ENCODE measurements at places on chromosomes 6 and 20.

DNA sequence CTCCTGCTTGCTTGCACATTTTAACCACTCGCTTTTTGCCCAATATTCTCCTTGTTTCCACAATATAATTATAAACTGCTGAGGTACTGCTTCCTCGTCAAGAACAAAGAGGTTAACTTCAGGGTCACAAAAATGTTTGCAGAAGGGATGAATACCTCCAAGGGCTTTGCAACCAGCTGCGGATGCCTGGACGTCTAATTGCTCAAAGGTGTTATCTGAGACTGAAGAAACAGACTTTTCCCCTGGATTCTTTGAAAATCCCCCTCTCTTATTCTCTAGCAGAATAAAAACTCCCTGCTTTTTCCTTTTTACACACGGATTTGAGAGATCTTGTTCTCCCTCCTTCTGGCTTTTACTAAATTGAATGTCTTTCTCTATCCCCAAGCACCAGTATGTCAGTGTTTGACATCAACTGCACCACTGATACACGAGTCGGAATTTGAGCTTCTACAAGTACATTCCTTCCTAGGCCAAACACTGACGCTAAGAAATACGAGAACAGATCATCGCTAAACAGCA lies 336 bp upstream of the SMPDL3A start:
- peak; percentile 99 for DNase-seq

- no peak for DNase-seq
Observed at GRCh38 chr6:20623761-20624160, 89.5 kb downstream of the CDKAL1 start.

DNA sequence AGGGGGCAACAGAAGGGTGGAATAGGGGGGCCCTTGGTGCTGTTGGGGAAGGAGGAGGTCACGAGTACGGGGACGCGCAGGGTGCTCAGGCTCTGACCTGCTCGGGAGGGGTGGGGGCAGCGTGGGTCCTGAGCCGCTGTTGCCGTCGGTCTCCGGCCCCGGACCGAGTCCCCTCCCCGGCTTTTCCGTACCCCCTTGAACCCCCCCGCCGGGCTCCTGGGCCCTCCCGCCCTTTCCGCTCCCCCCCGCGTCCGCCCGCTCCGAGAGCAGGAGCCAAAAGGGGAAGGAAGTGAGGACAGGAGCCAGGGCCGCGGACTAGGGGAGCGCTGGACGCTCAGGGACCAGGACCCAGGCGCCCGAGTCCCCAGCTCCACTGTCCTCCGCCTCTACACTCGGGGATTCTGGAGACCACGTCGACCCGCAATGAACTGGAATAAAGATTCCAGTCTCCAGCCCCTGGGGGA lies at the start of gene RGL2:
Gene RGL2, minus strand, starts transcription at position 170 of the 464 bp plus-strand sequence. CDS start 332 bp downstream, outside the sequence.
- peak; percentile 55 for DNase-seq

- DNase-seq, result no peak
Observed at GRCh38 chr20:4320291-4320690, 304.9 kb upstream of the RNF24 start.

- DNase-seq, result no peak
Observed at GRCh38 chr6:17096652-17097051, 5.2 kb upstream of the STMND1 start.

- DNase-seq, result no peak
Observed at GRCh38 chr6:45942953-45943352, 72.7 kb downstream of the CLIC5 start.

GRCh38 chr6:113220832-113221231 lies 636.3 kb upstream of the MARCKS start:
- DNase-seq, result no peak

- peak; percentile 14 for DNase-seq
Observed at GRCh38 chr6:33490621-33491020, 36.2 kb downstream of the ZBTB9 start.

DNA sequence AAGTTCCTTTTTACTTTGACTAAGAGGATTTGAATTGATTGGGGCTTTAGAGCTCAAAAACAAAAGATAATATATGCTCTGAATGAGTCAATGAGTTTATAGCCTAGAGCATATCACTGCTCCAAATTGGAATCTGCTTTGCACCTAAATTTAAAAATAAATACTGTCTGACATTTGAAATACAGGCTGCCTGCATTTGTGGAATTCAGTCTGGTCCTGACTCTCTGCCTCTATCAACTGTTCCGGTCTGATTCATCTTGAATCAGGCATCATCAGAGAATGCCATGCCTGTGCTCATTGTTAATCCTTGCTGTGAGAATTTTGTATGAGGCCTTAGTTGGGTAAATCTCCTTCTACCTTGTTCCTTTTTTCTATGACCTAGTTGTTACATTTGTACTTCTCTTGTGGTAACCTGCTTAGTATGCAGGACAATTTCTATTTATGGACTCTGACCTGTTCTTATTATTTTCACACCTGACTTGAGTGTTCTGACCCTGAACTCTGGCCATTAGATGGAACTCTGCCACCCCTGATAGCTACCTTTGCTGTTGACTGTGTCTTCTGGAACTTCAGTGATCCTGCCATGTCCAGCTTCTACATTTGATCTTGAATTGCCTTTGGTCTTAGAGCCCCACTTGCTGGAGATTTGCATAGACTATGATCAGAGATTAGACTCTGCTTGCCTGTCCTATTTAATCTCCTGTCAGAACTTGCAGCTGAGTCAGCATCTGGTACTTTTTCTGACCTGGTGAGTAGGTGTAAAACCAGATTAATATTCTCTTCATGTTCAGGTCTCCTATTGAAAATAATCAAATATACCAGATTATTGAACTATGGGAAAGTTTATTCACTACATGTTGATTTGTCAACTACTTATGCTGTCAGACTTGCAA lies 442.7 kb upstream of the HS3ST5 start:
- no peak for DNase-seq

All from choroid plexus epithelial cell (primary cell).